ENCODE measurements at places on chromosomes 1 and 21. TPM values are rescaled to one million over a fixed set of nuclear protein-coding genes. Genes with fewer than 3 reads are reported as not detected.

Gene BCAN
- total RNA-seq, result not detected

Gene PLA2G2C
- not detected for total RNA-seq

Gene OLIG1
- total RNA-seq, result not detected

Gene CYP4B1
- 0.59 TPM for total RNA-seq

Gene SPRR2D
- total RNA-seq, result not detected

Gene LPAR3
- total RNA-seq, result not detected

Gene FAM72B
- total RNA-seq, result 10.0 TPM

Gene NPHS2
- not detected for total RNA-seq

Gene CDK11B
- total RNA-seq, result 5.1 TPM

Gene MRTO4
- total RNA-seq, result 9.8 TPM

Gene POLR3GL
- total RNA-seq, result 12.7 TPM

Gene ROR1
- total RNA-seq, result 0.50 TPM

DNA sequence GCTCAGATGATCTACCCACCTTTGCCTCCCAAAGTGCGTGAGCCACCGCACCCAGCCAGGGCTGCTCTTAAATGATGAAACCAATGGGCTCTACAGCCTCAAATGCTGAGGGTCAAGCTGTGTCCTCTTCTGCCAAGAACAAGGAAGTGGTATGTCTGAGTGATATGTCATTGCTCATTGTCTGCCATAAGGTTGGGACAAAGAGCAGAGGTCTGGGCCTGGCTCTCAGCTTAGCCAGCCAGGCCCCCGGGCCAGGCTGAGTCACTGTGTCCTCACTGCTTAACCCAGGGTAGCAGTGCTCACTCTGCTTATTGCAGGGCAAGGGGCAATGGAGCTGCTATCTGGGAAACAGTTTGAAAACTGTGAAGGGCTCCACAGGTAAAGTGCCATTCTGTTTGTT is 8.3 kb upstream of the ETS2 start:
- no peak for DNase-seq

- DNase-seq, result no peak
Measured at GRCh38 chr1:234213658-234214128, 159.6 kb upstream of the COA6 start.

GRCh38 chr1:231850786-231851185 is 224.2 kb downstream of the DISC1 start:
- DNase-seq, result no peak

GRCh38 chr1:153415850-153416570 is at the start of gene S100A7A:
Gene S100A7A, plus strand, starts transcription at chr1:153416520. Its CDS starts 1,563 bp downstream, at chr1:153418083.
- DNase-seq, result no peak

GRCh38 chr1:185439727-185440415 is 122.8 kb upstream of the IVNS1ABP start:
- DNase-seq, result no peak

- DNase-seq, result no peak
Measured at GRCh38 chr1:235051521-235051920, 77.1 kb downstream of the TOMM20 start.

DNA sequence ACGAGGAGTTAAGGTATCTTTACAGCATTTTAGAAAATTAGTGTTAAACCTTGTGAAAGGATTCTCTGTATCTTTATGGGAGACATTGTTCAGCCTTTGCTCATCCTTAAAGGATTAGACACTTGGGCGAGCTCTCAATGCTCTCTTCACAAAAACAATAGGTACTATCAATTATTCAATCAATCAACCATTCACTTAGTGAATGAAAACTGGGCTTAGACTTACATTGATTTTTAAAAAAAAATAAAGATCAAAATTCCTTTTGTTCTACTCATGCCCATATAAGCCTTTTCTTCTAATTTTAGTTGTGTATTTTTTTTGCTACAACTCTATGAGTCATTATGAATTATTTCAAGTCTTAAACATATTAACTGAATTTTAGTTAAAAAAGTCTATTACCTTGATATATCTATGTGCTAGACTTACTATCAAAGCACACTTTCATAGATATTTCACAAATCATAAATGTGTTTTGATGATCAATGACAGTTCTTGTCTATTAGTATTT is 181.2 kb downstream of the DPYD start:
- DNase-seq, result no peak

GRCh38 chr1:157833145-157833544 is 8.5 kb downstream of the CD5L start:
- no peak for DNase-seq

DNA sequence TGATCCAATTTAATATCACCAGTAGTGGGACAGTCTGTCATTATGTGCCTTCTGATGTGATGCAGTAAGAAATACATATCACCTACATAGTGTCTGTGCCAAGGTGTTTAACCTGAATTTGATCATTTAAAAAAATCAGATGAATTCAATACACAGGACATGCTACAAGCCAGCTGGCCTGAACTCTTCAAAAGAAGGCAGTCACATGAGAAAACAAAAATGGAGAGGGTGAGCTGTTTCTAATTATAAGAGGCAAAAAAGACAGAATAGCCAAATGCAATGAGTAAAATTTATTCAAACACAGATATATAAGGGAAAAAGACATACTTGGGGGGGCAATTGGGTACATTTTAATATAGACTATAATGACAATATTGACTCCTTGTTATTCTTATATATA is 66.5 kb downstream of the ST3GAL3 start:
- no peak for DNase-seq

DNA sequence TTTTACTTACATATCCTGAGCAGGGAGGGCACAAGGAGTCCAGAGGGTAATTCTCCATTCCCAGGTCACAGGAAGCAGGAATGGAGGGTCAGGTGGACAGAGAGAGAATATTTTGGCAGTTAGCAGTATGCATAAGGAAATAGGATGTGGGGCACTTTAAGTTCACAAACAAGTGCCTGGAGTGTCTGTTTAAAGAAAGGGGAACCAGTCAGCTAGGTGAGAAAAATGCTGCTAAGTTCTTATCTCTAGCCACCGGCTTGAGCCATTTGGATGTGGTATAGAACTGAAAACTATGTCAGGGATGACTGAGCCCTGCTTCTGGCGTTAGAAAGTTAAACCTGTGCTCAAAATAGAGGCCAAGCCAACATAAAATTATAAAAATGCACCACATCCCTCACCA is 739.7 kb upstream of the NCAM2 start:
- DNase-seq, result no peak

DNA sequence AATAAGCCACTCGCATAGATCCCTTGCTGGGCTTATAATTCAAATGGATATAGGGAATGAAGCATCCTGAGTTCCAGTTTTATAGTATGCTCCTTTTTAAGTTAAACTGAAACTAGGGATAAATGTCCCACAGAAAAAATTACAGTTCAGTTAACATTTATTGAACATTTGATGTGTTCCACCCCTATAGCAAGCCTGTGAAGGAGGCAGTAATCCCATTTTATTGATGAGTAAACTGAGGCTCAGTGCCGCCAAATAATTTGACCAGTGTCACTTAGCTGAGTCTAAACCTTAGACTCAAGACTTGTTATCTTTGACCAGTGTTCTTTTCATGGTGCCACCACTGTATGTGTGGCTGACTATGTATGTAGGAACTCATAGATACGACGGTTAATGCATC is 22.4 kb downstream of the URB2 start:
- DNase-seq, result no peak

DNA sequence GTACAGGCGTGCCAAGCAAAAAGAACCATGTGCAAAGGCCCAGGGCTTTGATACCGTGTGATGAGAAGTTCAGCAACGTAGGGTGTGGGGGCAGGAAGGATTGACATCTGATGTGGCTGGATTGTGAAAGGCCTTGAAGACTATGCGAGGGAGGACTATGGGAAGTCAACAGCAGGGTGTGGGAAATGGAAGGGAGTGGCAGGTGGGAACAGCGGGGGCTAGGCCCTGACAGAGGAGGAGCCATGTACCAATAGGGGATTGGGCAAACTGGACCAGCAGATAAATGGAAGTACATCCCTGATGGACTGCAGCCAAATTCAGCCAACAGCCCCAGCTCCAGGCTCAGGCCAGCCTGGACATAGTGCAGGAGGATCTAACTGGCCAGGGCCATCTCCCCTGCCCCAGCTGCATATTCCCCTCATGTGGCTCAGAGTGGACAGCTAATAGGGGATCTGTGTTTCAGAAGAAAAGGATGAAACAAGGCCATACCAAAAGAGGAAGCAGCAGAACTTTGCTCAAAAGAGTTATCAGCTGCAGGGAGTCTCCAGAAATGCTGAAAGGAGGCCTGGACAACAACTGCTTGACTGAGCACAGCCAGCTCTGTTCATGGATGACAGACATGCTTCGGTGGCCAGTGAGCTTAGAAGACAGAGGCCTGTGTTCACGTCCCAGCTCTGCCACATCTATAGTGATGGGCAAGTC is 140.2 kb upstream of the SGIP1 start:
- DNase-seq, result no peak

DNA sequence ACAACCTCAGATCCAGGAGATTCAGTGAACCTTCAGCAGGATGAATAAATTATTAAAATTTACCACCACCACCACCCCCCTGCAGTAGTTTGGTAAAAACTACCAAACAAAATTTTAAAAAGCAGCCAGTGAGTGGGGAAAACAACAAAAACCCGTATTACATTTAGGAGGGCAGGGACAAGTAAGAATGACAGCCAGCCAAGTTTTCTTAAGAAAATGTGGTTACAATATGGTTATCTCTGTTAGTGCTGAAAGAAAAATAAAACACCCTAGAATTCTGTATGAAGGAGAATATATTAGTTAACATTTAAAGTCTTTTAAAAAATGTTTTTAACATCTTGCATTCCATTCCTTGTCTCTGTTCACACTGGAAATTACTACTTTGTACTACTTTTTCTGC is 14.7 kb downstream of the CD46 start:
- no peak for DNase-seq

DNA sequence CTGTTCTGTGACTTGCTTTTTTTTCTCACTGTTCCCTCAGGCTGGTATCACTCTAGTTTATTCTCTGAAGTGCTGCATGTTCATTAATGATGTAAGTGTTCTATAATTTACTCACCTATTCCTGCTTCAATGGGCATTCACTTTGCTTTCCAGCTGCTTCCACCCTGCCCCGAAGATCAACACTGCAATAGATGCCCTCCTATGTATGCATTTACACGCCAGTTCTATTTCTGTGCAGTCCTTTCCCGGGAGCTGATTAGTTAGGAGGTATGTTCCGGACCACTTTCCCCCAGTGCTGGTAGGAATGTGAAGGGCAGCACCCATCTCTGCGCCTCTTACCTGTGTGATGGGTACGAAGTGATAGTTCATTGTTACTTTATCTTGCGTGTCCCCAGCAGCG is 103.4 kb downstream of the DHRS3 start:
- DNase-seq, result no peak

GRCh38 chr1:155064111-155064831 is 731 bp downstream of the EFNA4 start:
- DNase-seq, result no peak

DNA sequence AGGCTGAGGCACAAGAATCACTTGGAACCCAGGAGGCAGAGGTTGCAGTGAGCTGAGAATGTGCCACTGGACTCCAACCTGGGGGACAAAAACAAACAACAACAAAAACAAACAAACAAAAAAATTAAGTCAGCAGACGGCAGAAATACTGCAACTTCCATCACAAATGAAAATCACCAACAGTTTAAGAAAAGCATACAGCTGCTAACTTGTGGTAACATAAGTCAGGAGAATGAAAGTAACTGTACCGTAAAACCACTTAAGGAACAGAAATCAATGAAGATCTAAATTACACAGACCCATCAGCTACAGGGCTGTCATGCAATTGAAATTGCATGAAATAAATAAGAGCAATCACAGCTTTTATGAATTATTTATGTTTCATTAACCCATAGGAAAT is 25.0 kb downstream of the MCOLN2 start:
- no peak for DNase-seq

- no peak for DNase-seq
Measured at GRCh38 chr1:187336441-187337168, 507.9 kb downstream of the PLA2G4A start.

DNA sequence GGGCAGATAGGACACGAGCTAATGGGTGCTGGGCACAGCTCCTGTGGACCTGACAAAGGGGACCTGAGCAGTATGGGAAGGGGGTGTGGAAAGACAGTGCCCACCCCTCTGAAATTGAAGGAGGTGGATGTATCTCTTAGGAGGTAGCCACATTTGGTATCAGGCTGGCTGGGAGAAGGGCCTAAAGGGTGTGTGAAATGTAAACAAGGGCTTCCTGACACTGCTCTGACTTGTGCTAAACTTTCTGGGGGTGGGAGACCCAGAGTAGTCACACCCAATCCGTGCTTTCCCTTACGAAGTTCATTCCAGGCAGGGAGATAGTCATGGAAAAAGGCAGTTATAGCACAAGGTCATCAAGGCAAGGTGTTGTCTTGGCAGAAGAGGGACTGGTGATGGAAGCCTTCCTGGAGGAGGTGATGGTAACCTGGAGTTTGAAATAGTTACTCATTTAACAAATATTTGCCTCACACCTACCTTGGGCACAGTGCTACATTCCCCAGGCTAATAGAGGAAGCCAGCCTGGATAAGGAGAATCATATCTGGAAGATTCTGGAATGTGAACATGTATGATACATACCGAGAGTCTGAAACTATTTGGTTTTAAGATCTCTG is 5.3 kb upstream of the CCDC24 start:
- no peak for DNase-seq

GRCh38 chr21:16047904-16048303 is 318.1 kb downstream of the USP25 start:
- no peak for DNase-seq

DNA sequence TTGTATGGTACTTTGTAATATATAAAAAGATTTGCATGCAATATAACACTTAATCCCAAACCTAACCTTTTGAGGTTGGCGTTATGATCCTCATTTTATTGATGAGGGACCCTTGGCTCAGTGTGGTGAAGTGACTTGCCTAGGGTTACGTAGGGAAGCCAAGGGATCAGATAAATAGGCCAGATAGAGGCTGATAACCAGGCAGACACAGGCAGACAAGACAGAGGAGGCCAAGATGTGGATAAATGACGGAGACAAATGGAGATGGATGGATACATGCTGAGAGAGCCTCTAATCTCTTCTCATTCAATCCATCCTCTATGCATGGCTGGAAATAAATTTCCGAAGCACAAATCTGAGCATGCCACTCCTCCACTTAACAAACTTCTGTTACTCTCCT is 136.9 kb upstream of the SPATA6 start:
- DNase-seq, result no peak

DNA sequence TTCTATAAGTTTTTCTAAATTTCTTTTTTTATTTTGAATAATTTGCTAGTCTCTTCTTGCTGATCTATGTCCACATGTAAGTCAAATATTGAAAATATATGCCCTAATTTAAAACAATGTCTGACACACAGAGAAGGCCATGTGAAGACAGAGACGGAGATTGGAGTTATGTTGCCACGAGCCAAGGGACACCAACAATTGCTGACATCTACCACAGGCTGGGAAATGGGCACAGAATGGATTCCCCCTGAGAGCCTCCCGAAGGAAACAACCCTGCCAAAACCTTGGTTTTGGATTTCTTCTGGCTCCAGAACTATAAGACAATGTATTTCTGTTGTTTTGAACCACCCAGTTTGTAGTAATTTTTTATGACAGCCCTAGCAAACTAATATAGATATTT is 485.0 kb upstream of the ZRANB2 start:
- DNase-seq, result no peak

All from liver (tissue), 10 donors.